ENCODE measurements at places on chromosomes 1 and 21.
A peak's percentile ranks its signal among the peaks of the same experiment; 100 is the strongest.

DNA sequence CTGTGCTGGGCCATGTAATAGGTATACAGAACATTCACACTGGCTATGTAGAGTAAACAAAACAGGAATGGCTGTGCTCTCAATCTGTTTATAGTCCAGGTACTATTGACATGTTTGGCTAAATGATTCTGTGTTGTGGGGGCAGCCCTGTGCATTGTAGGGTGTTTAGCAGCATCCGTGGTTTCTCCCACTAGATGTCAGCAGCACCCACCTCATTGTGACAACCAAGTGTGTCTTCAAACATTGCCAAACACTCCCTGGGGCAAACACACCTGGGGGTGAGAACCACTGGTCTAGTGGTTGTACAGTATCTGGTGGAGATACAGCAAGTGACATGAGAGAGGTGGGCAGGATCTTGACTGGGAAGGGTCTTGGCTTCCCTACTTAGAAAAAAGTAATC is 80.4 kb upstream of the SPATA6 start:
- no peak for DNase-seq

GRCh38 chr1:229273507-229274232 is 2.8 kb downstream of the RAB4A start:
- DNase-seq: no peak

DNA sequence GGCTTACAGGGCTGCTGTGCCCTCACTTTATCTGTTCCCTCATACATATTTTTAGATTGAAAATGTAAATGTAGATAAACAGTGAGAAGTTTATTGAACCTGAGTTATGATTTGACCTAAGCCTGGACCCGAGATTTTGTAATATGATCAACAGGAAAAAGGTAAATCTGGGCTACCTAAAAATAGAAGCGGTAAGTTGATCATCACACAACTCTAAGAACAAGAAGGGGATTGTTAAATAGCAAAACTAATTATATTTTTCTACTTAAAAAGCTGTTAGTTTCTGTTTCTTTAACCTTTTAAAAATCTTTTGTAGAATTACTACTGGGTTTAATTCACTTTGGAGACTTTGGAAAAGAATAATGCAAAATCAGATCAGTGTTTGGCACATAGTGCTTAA is 35.6 kb downstream of the CAMTA1 start:
- DNase-seq: no peak

DNA sequence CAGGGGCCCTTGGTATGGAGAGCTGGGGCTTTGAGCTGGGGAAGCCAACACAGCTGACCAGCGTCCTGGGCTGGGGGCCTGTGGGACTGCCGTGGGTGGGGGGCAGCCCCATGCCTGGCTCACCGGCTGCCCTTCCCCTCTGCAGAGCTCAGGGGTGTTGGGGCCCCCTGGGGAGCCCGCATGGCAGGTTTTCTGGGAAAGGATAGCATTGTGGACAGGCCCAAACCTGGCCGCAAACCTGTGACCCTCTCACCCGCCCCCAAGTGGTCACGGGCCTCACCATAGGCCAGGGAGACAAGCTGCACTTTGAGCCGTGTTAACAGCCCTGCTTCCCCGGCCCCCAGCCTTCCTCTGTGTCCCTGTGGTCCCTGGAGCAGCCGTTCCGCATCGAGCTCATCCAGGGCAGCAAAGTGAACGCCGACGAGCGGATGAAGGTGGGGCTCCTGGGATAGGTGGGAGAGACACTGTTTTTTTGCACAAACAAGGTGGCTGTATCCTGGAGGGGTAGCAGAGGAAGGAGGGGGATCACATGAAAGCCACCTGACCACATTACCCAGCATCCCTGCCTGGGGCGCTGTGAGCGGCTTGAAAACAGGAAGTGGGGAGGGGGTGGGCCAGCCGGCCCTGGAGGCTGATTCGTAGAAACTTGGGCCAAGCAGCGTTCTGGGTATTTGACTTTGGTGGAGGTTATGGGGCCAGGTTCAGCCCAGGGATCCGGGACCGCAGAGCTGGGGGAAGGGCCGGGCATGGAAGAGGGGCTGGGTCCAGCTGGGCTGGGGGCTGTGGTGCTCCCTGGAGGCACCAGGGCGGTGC is 65.9 kb downstream of the PIK3CD start:
- peak; percentile 71 for DNase-seq

DNA sequence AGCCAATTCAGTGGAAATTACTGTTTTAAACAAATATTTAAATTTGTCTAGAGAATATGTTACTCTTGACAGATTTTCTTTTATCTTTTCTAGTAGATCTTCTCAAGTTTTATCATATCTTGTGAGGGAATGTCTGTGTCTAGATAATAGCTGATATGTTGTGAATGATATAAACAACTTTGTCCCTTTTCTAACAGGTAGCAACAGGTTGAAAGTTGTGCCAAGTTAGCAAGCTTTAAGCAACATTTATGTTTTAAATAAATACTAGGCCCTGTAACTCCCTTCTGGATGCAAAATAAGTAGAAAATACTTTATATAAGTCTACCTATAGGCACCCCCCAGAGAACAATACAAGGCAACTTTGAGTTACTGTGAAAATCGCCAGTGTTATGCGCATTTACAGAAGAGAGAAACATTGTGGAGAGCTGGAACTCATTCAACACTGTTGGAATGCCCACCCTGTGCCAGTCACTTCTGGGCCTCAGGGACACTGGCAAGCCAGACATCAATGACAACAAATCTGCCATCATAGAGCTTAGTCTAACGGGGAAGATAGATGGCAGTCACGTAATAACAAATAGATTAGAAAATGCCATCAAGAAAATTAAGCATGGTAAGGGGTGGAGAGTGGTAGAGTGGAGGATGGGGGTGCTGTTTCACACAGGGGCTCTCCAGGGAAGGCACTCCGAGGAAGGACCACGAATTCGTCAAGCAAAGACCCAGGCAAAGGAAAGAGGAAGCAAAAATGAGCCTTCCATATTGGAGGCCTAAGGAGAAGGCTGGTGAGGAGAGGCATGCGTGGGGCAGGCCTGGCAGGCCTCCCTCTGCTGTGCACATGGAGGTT is 4.4 kb downstream of the MAP3K21 start:
- DNase-seq: no peak

DNA sequence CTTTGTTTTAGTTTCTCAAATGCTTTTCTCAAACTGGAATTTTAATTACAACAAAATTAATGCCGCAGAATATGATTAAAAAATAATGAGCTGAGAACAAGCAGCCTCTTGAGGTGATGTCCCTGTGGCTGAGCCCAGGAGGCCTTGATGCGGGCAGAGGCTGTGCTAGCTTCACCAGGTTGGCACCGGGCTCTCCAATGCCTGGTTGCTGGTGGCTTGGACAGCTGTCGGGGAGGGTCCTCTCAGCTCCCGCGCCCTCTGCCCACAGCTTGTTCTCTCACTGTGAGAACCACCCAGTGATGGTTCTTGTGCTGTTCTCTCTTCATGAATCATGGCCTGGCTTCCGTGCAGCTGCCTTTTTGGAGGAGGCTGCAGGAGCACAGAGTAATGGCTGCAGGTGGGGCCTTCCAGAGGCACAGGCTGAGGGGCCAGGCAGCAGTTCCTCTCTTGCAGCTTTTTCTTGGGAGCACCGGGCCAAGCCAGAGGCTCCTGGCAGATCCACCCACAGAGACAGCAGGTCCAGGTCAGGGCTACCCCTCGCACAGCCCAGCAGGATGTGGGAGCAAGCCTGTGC is 156.3 kb downstream of the PCBP3 start:
- DNase-seq: no peak

DNA sequence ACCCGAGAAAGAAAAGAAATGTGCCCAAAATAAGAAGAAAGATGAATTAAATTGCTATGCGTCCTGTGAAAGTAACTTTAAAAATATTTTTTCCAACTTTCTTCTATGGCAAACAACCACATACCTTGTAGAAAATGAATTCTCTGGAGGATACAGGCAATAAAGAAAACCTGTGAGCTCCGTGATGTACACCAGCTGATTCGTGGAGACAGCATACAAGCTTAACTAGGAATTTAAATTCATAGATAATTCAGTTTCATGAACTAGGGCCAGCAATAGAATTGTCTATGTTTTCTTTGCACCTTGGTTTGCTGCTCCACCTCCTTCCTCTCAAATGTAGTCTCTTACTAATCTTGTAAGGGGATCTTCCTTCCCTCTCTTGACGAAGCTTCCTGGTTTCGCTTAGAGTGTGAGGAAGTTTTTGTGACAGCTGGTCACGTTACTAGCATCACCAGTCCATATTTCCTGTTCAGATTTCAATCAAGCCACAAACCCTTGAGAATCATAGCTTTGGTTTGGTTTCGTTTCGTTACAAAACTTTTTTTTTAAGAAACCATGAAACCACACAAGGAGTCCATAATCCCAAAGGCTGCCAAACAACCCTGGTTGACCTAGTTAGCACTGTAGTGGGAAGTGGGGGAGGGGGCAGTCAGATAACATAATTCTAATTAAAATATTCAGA is 35.8 kb downstream of the GREM2 start:
- DNase-seq: no peak

DNA sequence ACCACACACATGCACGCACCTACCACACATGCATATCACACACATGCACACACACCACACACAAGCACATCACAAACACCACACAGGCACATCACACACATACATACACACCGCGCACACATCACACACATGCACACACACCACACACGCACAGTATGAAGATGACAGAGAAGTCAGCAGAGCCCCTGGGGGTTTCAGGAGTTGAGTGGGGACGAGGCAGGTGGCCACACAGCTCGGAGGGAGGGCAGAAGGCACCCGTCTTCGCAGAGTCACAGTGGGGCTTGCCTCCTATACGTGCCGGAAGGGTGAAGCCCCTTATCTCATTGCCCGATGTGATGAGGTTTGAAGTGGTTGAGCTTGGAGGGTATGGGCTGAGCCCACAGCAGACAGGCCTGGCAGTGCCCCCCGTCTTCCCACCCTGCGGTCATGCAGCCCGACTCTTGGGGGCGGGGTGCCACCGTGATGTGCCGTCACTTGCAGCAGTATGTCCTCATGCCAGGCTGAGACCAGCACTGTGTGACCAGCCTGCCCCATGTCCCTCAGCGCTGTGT is 9.9 kb downstream of the PDE9A start:
- DNase-seq: no peak

DNA sequence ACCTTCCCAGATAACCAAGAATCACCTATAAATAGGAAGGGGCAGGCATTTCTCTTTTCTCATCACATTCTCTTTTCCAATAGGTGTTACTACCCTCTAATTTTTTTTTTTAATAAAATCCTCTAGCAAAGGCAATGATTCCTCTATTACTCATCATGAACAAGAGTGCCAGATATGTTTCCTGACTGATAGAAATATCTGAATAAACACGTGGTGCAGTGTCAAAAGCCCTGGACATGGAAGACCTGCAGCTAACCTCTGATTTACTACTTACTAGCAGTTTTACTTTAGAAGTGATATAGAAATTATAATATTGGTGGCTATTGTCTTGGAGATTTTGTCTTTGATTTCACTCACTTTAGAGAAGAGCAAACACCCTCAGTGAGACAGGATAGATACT is 194.6 kb upstream of the SAMSN1 start:
- DNase-seq: no peak

GRCh38 chr21:37098751-37099150 is 25.7 kb downstream of the TTC3 start:
- no peak for DNase-seq

DNA sequence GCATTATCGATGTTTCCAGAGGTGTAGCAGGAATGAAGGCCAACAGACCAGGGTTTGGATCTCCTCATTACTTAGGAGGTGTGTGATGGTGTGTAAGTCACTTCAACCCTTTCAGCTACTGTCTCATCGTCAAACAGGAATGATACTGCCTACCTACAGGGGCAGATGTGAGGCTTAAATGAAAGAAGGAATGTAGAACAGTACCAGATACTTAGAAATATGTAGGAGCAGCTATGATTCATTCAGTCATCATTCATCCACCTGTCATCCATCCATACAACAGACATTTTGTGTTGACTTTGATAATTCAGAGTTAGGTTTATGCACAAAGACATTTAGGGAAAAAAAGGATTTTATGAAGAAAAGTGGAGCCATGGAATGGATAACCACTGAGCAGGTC is 486.9 kb upstream of the DAB1 start:
- no peak for DNase-seq

GRCh38 chr1:83901547-83902155 is 97.3 kb downstream of the TTLL7 start:
- no peak for DNase-seq

- no peak for DNase-seq
Observed at GRCh38 chr1:115299266-115299665, 38.8 kb downstream of the NGF start.

DNA sequence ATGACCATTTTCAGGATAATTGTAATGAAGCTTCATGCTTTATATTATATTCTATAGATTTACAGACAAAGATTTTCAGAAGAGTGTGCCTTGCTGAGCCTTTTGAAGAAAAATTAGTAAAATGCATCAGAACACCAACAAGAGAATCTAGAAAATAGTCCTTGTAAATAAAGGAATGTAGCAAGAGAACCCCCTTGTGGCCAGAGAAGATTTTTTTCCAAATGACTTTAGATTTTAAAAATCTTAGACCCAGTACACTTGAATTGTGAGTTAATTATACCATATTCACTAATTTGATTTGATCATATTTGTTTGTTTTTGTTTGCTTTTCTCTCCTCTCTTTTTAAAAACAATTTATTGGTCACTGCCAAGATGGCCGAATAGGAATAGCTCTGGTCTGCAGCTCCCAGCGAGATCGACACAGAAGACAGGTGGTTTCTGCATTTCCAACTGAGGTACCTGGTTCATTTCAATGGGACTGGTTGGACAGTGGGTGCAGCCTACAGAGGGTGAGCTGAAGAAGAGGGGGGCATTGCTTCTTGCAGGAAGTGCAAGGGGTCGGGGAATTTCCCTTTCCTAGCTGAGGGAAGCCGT is 12.8 kb upstream of the IFI44L start:
- no peak for DNase-seq

DNA sequence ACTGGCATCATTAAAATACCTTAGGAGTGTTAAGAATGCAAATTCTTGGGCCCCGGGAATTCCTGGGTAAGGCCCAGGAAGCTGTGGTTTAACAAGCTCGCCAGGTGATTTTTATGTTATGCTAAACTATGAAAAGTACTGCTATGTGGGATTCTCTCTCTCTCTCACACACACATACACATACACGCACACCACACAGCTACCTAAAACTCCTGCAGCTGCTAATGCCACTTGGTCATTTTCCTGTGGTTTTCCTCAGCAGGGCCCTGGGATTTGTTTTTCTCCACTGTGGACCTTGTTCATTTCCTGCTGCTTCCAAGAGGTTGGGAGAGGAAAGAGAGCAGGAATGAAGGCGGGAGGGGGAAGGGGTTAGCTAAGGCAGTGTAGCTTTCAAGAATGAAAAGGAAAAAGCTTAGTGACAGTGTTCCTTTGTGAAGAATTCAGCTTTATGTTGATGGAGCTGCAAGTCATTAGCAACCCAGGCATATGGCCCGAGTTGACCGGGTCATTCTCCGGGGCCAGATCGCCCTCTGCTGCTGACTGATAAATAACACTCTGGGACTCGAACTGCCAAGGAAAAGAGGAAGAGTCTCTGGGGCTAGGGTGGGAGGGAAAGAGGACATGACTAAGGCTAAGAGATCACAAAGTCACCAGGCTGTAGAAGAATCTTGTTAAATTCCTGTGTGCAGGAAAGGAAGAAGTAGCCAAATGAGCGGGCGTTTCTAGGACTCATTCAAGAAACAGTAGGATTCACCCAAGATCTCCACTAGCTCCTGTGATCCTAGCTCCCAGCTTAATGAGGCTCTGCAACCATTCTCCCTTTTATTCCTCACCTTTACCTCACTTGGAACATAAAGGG is 30.5 kb upstream of the LRIG2 start:
- DNase-seq: no peak

GRCh38 chr1:55378582-55378981 is 163.4 kb upstream of the USP24 start:
- no peak for DNase-seq
